ENCODE measurements at places on chromosomes 7 and 10. TPM values are rescaled to one million over a fixed set of nuclear protein-coding genes. Genes with fewer than 3 reads are reported as not detected.

CDHR3 gene
- 4.3 TPM for total RNA-seq

SLC18A3 gene
- total RNA-seq: not detected

DNA sequence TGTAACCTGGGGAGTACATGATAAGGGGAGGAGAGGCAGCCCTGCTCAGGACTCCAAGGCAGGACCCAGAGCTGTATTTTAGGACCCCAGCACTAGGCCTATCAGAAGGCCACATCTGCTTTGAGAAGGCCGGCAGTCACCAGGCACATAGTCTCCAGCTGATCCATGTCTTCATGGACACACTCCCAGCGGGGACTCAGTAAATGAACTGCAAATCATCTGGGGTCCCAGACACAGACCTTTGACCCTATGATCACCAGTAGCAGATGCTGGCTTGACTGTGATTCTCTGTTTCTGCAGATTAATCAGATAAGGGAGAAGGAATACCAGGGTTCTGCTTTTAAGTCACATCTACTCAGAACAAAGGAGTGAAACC, 341.4 kb upstream of the PODXL start:
- DNase-seq: no peak

DNA sequence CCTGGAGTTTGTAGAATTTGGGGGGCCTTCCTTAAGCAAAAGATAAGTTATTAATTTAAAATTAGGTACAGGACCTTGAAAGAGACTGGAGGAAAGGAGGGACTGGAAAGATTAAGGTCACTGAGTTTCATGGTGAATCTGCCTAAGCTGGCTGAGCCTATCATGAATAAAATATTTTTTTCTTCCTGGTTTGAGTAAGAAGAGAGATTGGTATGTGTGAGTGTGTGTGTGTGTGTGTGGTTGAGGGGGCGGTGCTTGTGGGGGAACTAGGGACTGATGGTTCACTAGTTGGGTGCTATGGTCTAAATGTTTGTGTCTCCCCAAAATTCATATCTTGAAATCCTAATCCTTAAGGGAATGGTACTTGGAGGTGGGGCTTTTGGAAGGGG, 142.5 kb upstream of the PRKCQ start:
- no peak for DNase-seq

- no peak for DNase-seq
Observed at GRCh38 chr7:84783141-84783778, 403.6 kb downstream of the SEMA3D start.

GRCh38 chr7:146885231-146885630, 768.6 kb downstream of the CNTNAP2 start:
- DNase-seq: no peak

GRCh38 chr10:22690158-22690557, 24.2 kb downstream of the PIP4K2A start:
- DNase-seq: no peak

DNA sequence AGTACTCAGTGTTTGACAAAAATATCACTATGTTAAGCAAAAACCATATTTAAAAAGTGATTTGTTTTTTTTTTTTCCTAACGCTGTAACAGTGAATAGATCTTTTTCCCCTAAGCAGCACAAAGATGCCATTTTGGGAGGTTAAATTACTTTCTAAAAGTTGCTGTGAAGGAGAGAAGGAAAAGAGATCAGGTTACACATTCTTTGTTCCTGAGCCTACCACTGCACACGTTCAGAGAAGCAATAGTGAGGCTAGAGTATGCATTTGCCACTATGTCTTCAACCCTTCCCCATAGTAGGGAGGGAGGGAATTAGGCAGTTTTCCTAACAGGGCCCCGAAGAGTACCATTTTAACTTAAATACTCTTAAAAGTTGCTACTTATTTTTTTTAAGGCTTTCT, 38.9 kb downstream of the BMPR1A start:
- DNase-seq: no peak

DNA sequence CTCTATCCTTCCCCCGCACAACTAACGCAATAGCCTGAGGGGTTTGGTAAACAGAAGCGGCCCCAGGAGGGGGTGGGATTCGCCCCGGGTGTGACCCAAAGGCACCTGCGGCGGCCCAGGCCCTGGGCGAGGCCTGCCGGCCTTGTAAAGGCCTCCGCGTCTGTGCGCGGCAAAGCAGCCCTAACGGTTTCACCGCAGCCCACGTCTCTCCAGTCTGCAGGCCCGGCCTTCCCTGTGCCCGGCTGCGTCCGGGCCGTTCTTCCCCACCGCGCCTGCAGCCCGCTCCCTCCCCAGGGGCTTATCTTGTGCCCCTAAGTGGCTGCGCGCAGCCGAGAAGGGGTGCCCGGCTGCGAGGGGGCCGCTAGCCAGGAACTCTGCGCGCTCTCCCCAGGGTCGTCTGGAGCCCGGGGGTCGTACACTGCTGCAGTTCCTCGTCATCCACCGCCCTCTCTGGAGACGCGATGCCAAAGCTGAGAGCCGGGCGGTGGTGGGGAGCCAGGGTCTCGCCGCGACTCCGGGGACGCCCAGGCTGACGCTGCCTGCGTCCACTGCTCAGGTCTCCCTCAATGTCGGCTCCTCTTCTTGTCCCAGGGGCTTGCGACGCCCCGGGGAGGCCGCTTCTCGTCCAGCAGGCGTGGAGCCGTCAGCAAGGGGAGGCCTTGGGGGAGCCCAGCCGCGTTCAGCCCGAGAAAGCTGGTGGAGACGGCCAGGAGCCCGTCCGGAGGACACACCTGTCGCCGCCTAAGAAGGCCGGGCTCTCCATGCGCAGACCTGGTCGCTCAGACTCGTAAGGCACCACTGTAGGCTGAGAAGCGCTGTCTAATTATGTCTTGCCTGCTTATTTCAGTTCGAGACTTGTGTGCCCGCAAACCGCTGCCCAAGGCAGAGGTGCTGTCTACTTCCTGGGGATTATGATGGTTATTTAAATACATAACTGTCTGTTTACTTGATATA, 132.3 kb downstream of the SPAG6 start:
- DNase-seq: no peak

GRCh38 chr7:128387216-128388144, 22.3 kb downstream of the IMPDH1 start:
- peak; percentile 49 for DNase-seq

DNA sequence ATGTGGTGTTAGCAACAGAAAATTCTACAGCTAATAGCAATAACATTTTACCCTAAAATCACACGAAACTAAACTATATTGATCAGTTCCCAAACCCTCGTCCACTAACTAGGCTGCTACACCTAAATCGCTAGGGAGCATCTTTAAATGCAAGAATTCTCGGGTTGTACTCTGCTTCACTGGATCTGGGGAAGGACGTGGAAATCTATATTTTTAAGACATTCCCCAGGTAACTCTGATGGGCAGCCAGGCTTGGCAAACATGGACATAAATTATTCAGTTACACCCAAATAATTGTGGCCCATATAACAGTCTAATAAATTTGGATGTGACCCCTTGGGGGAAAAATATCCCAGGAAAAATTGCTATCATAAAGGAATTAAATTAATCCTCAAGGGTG, 36.3 kb upstream of the NFE2L3 start:
- DNase-seq: no peak

DNA sequence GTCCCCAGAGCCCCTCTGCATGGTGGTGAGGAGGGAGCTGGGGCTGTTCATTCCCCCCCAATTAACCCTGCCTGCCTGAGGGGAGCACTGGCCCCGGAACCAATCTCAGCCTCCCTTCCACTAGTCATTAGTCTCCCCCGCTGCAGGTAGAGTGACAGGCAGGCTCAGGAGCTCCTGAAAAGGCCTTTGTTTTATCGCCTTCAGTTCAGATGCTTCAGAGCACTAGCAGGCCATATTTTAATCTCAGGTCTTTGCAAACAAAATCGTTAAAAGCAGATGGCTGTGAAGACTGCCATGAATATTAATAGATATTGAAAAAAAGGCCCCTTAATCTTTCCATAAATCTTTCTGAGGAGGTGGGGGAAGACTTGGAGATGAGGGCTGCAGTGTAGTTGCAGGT, 250.7 kb downstream of the RPS24 start:
- DNase-seq: no peak

GRCh38 chr10:30586828-30587227, 42.7 kb downstream of the LYZL2 start:
- no peak for DNase-seq

GRCh38 chr10:104617831-104618230, 23.3 kb upstream of the SORCS3 start:
- DNase-seq: no peak
